ENCODE measurements at places on chromosomes 4 and X.

DNA sequence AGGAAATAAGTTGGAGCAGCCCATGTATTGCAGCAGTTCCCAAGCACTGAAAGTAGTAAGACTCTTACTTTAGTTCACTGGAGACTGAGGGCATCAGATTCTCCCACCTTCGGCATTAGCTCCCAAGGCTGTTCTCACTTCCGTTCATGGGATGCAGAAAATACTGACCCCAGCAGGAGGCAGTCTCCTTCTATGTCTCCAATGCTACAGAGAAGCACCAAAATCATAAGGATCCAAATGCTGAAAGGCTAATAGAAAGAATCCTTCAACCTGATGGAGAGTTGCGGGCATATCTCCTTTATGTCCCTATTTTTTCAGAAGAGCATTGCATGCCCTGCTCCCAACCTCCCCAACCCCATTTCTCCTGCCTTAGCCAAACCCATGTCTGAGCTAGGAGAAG is 32.4 kb downstream of the ADH7 start:
- no peak for DNase-seq

DNA sequence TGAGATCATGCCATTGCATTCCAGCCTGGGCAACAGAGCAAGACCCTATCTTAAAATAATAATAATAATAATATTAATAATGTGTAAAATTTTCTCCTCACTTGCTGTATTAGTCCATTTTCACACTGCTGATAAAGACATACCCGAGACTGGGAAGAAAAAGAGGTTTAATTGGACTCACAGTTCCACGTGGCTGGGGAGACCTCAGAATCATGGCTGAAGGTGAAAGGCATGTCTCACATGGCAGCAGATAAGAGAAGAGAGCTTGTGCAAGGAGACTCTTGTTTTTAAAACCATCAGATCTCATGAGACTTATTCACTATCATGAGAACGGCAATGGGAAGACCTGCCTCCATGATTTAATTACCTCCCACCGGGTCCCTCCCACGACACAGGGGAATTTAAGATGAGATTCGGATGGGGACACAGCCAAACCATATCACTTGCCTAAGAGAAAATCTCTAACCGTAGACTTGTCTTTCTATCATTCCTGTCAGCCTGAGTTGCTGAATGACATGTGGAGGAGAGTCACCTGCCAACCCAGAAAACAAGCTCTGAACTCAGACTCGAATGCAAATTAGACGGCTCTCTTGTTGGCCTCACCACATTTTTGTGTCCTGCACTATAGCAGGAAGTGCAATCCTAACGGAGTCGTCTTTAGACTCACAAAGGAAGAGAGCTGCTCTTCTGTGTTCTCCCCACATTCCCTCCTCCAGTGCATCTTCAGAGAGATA is 51.9 kb upstream of the DCTD start:
- no peak for DNase-seq

- DNase-seq, result no peak
Observed at GRCh38 chr4:73661646-73662119, 41.4 kb upstream of the RASSF6 start.

- DNase-seq, result peak; percentile 22
Observed at GRCh38 chr4:55635741-55636655, at the start of gene NMU. Gene NMU (minus strand): TSS chr4:55636298. CDS start chr4:55636192, 106 bp downstream.

DNA sequence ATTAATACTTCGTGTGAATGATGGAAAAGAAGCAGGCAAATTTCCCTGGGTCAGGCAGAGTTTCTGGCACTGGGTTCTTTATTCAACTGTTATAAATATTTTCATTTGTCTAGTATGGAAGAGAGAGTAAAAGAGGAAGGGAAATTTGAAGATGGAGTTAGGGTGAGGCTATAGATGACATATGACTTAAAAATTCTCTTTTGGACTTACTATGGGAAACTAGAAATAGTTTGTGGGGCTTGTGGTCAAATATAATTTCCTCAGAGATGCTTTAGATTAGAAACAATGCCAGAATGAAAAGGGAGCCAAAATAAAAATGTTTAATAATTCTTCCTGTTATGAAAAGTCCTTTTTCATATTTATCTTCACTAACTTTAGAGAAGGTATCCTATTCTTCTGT is 103.2 kb downstream of the GC start:
- no peak for DNase-seq

DNA sequence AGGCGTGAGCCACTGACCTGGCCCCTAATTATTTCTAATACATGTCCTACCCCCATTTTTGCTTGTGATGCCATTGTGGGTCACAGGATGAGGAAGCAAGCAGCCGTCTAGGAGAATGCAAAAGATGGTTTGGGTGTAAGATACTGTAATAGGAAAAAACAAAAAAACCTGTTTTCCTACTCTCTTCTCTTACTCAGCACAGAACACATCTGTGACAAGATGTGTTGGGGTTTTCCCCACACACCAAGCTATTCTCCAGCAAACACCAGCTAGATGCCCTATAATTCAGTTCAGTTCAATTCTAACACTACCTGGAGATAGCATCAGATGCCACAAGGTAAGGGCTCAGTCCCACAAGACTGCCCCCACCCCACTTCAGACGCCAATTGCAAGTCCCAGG is 15.3 kb upstream of the HPRT1 start:
- no peak for DNase-seq

DNA sequence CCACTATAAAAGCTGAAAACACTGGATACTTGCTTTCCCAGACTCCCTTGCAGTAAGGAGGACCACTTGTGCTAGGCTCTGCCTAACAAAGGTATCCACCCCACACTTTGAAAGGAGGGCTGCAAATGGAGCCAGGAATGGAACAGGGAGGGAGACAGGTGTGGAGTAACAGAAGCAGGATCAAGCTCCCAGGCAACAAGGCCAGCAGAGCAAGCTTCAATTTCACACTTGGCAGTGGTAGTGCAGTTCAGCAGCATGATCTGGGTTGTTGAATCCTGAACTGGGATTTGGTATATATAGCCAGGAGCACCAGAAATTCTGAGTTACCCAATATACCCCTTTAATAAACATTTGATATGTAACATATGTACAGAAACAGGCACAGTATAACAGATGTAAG is 9.8 kb downstream of the LAMP2 start:
- DNase-seq, result no peak

- peak; percentile 25 for DNase-seq
Observed at GRCh38 chr4:1043651-1044468, 32.4 kb downstream of the FGFRL1 start.

Measured in stimulated activated CD4-positive, alpha-beta T cell treated with anti-CD3 and anti-CD28 coated beads, Interleukin-2, amount 100 ng/mL, for 48 hours (primary cell).